ENCODE measurements at places on chromosomes 4 and X. TPM values are rescaled to one million over a fixed set of nuclear protein-coding genes. Genes with fewer than 3 reads are reported as not detected.

DNA sequence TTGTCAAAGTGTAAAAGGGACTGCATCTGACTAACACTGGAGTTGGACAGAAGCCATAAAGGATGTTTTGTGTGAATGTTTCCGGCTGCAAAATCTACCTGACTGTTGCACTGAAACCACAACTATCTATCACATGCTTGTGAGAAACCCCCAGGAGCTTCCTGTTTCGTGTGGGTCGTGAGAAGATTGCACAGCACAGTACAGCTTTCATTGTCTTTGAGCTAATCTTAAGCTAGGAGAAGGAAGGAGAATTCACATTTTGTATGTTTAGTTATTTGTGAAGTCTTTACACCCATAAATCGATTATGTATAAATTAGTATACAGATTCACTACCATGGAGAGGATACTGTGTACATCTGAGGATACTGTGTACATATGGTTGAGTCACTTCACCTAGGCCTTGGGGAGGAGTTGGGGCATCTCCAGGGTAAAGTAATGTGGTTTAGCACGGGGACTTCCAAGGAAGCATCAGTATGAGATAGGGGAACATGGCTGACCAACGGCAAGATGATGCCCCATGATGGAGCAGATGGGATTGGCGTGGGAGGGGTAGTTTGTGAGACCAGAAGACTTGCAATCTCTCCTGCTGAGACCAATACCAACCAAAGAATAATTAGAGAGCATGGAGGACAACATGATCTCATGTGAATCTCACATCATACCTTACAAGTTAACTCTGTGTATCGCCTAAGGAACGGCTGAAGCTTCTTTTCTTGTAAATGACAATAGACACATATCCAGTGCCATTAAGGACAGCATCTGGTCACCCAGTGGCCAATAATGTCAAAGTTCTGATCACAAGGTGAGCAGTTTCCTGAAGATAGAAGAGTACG, 43.1 kb upstream of the FAM9C start:
- H3K4me1 ChIP-seq = no peaks in the 10 kb centered on the region
- no peak for DNase-seq
- no peak overlapping the region for H3K4me3 ChIP-seq

Gene PLA2G12A
- total RNA-seq = 47.3 TPM

Gene TCP11X2
- not detected for total RNA-seq

- peak; percentile 53 for DNase-seq
- no peaks in the 10 kb centered on the region for H3K4me1 ChIP-seq
- no peaks in the 10 kb centered on the region for H3K27me3 ChIP-seq
- H3K4me3 ChIP-seq = no peak overlapping the region
- H3K36me3 ChIP-seq = peaks cover 1% of the 10 kb centered on the region
Measured at GRCh38 chrX:30735839-30736238, 82.6 kb downstream of the GK start.

GRCh38 chr4:169260217-169260866, 10.4 kb downstream of the SH3RF1 start:
- peak; percentile 33 for DNase-seq
- no peaks in the 10 kb centered on the region for H3K27me3 ChIP-seq
- no peak overlapping the region for H3K4me3 ChIP-seq
- peaks cover 6% of the 10 kb centered on the region for H3K4me1 ChIP-seq
- H3K36me3 ChIP-seq = peaks cover 23% of the 10 kb centered on the region

DNA sequence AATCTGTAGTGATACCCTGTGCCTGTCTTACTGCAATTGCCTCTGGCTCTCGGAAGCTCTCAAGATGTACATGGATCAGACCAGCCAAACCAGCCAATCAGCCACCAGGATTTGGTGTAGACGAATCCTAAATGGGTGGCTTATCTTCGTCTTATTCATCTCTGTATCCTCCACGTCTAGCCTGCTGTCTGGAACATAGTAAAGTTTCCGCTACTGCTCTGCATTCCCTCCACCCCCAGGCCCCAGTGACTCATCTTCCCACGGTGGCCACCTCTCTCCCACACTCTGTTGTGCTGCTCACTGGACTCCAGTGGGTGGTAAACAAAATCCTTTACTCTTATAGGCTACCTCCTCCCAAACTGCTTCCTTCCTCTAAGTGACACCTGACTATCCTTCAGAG, 37.8 kb downstream of the SEPTIN6 start:
- H3K27ac ChIP-seq = no peak overlapping the region
- H3K4me3 ChIP-seq = no peak overlapping the region
- no peaks in the 10 kb centered on the region for H3K27me3 ChIP-seq
- no peak for DNase-seq
- no peaks in the 10 kb centered on the region for H3K4me1 ChIP-seq
- H3K36me3 ChIP-seq = peaks cover 29% of the 10 kb centered on the region

Gene F11
- 0.50 TPM for total RNA-seq

GRCh38 chrX:115895678-115896329, 274.7 kb upstream of the AGTR2 start:
- H3K27me3 ChIP-seq = no peaks in the 10 kb centered on the region
- peak overlapping the region; percentile 51 for H3K4me3 ChIP-seq
- no peak overlapping the region for H3K27ac ChIP-seq
- H3K36me3 ChIP-seq = peaks cover 83% of the 10 kb centered on the region
- peak; percentile 30 for DNase-seq

DNA sequence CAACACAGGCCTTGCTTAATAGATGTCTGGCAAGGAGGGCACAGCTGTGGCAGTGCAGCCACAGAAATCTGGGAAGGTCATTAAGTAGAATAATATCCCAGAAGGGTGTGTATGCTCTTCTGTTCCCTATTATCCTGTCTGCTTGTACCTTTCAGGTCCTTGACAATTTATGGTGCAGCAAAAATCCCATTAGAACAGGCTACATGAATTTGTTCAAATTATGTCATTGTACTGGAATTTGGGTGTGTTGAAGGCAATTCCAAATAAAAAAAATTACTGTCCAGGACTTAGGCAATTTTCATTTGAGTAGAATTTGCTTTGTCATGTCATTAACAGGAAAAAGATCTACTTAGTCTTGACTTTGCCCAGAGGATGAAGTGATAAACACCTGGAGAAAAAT, 192.1 kb downstream of the IDS start:
- no peak for DNase-seq
- H3K27ac ChIP-seq = no peak overlapping the region
- H3K4me3 ChIP-seq = no peak overlapping the region
- H3K4me1 ChIP-seq = no peaks in the 10 kb centered on the region

Gene CRMP1
- 73.1 TPM for total RNA-seq

Gene TRIM61
- total RNA-seq = 0.68 TPM

Gene AFP
- 4.8 TPM for total RNA-seq

DNA sequence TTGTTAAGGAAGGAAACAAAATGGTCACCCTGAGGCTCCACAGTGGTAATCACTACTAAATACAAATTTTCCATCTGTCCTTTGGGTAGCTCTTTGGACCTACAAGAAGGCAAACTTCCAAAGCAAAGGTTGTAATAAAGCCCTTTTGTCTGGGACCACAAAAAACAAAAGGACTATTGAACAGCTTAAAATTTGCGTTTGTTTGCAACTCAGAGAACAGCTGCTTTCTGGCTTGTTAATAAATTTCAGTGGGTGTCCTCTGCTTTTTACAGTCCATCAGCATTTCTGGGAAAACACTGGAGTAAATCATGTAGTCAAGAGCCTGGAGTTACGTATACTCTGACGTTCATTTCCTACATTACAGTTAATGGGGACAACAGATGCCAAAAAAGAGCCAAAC, 439.7 kb upstream of the DIAPH2 start:
- no peaks in the 10 kb centered on the region for H3K36me3 ChIP-seq
- no peak overlapping the region for H3K4me3 ChIP-seq
- no peak for DNase-seq
- no peaks in the 10 kb centered on the region for H3K4me1 ChIP-seq
- H3K27ac ChIP-seq = no peak overlapping the region

DNA sequence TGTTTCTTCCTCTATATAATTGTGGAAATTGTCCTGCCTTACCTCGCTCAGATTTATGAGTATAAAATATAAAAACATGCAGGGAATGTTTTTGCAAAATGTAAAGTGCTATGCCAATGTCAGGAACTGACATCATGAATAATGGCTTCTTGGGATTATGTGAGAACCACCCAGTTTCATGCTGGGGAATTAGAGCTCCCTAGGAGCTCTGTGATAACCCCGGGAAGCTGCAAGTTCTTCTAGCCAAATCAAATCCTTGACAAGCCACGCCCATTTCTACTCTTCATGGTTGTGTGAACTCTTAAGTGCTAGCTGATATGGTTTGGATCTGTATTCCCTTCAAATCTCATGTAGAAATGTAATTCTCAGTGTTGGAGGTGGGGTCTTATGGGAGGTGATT, 85.9 kb upstream of the PAK3 start:
- no peak overlapping the region for H3K4me3 ChIP-seq
- no peaks in the 10 kb centered on the region for H3K27me3 ChIP-seq
- no peaks in the 10 kb centered on the region for H3K36me3 ChIP-seq
- H3K4me1 ChIP-seq = no peaks in the 10 kb centered on the region
- H3K27ac ChIP-seq = no peak overlapping the region

Gene OTC
- total RNA-seq = not detected

DNA sequence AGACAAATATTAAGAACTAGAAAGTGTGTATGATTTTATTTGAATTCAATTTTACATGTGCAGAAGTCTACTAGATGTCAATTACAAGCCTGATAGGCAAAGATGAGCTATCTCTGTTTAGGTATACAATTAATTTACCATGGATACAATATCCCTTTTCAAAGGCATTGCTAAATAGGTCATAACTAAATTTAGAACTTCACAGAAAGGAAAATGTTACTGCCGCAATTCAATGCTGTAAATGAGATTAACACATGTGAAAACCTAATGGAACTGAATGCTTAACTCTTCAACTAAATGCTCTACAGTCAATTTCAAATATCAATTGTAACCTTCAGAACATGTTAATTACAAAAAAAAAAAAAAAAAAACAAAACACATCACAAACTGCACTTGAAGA, 14.6 kb downstream of the RAP2C start:
- no peak overlapping the region for H3K4me3 ChIP-seq
- no peak overlapping the region for H3K27ac ChIP-seq
- H3K4me1 ChIP-seq = no peaks in the 10 kb centered on the region
- no peaks in the 10 kb centered on the region for H3K27me3 ChIP-seq
- peaks cover 8% of the 10 kb centered on the region for H3K36me3 ChIP-seq

- no peak for DNase-seq
- no peak overlapping the region for H3K27ac ChIP-seq
- no peaks in the 10 kb centered on the region for H3K36me3 ChIP-seq
- no peaks in the 10 kb centered on the region for H3K4me1 ChIP-seq
Measured at GRCh38 chr4:184752496-184753275, 18.8 kb upstream of the CENPU start.

DNA sequence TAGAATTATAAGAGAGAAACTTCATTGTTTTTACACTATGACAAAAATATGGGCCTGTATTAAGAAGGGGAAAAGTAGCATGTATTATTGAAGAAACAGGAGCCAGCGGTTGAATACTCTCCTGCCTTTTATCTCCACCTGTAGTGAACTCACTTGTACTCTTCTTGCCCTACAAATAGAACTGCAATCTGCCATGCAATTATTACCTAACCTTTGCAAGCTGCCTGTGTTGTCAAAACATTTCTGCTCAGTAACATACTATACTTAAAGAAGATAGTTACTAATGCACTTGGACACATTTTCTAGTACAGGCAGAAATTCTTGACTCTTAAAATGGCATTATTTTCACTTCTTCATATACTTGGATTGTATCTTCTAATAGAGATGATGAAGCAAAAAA, 818.4 kb upstream of the GRID2 start:
- no peaks in the 10 kb centered on the region for H3K27me3 ChIP-seq
- no peaks in the 10 kb centered on the region for H3K4me1 ChIP-seq
- H3K27ac ChIP-seq = no peak overlapping the region

Data from H9 (cell line).